Hematopoietic multipotent progenitor cell treated with erythropoietin and hydrocortisone succinate and interleukin-3 and kit ligand, for 4 days (in vitro differentiated cells): ENCODE measurements at places on chromosomes 16 and 17.

DNA sequence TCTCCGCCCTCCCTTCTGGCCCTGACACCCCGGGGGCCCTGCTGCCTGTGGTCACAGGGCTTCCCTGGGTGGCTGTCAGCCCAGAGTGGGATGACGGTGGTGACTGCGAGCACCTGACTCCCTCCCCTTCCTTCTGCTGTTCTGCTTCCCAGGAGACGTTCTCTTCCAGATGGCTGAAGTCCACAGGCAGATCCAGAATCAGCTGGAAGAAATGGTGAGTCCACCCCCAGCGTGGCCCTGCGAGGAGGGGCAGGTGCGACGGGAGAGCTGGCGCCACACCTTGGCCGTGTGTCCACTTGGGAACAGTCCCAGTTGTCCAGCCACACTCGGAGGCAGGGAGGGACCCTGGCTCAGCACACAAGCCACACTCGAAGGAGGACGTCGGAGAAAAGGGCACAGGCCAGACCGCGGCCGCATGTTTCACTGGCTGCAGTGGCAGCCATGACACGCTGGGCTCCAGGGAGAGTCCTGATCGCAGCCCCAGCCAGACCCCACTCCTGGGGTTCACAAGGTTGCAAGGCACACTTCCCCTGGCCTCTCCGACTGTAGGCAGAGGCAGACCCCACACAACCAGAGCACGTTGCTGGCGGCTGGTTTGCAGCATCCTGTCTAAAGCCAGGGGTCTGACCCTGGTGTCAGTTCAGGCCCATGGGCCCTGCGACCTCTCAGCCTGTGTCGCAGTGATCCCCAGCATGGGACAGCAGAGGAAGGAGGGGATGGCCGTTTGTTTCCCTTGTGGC is 49.9 kb downstream of the BAIAP2 start:
- DNase-seq: no peak

GRCh38 chr17:83178533-83179304 is 99.3 kb downstream of the METRNL start:
- DNase-seq: no peak

DNA sequence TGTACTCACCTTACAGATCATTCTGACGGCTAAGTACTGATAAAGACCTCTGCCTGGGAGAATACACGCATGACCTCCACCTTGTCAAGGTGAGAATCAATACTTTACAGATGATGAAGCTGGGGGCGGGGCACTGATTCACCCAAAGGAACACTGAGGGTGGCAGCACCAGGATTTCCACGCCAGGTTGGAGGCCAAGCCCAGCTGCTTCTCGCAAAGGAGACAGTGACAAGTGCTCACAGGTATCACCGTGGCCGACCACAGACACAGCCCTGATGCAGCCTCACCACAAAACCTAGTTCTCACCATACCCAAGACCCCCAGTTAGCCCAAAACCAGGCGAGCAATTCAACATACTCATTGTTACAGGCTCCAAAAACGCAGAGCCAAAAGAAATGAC is 434.2 kb downstream of the SOX9 start:
- no peak for DNase-seq

GRCh38 chr17:6196355-6196754 is 126.2 kb downstream of the WSCD1 start:
- DNase-seq: no peak

- peak; percentile 77 for DNase-seq
Observed at GRCh38 chr16:83888672-83889044, 10.3 kb upstream of the MLYCD start.

DNA sequence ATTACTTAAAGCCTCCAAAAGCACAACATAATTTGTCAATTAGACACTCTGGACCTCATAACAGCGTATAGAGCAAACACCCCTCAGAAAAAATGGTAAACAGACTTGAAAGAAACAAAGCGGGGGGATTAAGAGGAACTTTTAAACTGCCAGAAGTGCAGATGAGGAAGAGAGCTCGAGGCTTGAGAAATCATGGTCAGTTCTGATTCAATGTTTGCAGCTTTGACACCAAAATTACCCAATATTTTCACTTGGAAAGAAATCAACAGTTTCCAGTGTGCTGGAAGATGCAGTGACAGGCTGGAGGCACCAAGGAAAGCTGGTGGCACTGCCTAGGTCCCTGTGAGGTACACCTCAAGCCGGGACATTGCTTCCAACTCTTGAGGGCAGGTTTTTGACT is 180.9 kb upstream of the TOX3 start:
- no peak for DNase-seq

DNA sequence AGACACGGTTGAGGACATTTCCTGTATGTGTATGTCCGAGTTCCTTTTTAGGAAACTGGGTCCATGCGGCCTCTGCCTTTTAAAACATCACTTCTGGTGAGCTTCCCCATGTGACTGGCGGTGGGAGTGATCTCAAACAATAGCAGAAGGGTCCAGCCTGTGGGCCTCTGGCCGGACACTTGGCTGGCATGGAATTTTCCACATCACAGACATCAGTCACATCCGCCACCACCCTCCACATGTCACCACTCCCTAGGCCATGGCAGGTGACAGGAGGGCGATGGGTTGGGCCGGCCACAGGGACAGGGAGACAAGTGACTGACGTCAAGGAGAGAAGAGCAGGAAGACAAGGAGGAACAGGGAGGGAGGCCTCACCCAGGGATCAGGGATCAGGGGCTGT is 83.7 kb downstream of the DNAH17 start:
- DNase-seq: no peak

DNA sequence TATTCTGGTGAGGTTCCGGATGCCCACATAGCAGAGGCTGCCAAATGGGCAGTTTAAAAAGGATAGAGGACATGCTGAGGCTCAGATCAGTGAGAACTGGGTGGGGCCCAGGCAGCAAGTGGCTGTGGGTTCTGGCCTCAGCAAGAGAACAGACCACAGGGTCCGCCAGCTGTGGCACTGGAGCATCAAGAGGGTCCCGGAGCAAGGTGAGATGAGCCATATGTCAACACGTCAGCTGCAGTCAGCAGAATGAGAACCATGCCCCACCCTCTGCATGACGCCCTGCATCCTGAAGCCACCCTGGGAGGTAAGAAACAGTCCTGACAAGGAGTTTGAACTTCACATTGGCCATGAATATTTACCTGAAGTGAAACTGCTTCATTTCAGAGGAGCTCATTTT is 20.1 kb upstream of the CCL5 start:
- DNase-seq: no peak

DNA sequence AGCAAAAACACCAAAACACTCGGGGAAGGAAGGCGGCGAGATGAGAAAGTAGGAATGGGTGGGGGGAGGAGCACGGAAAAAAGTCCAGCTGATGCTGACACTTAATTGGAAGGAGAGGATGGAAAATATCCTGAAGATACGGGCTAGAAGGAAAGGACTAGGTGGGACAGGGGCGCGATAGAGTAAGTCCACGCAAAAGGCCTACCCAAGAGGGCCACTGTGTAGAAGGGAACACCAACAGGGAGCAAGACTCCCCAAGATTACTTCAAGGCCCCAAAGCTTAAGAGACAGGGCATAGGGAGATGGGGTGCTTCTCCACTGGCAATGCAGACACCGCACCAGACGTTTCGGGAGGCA is 736 bp downstream of the APPBP2 start:
- no peak for DNase-seq

DNA sequence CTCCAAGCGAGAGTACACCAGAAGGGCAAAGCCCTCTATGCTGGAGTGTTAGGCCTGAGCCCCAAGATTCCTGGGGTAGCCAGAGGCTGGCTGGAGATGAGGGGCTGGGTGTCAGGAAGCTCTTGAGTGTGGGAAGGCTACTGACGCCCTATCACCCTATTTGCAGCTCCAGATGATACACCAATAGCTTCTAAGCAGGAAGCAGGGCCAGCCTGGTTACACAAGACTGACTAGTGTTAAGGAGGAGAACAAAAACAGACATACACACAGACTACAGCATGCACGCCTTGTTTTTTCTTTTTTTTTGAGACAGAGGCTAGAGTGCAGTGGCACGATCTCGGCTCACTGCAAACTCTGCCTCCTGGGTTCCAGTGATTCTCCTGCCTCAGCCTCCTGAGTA is 15.9 kb downstream of the POLR3K start:
- DNase-seq: peak; percentile 36

- peak; percentile 73 for DNase-seq
Observed at GRCh38 chr16:82263521-82264143, 93.6 kb upstream of the MPHOSPH6 start.

- peak; percentile 71 for DNase-seq
Observed at GRCh38 chr16:11634312-11634711, 33.9 kb upstream of the SNN start.

DNA sequence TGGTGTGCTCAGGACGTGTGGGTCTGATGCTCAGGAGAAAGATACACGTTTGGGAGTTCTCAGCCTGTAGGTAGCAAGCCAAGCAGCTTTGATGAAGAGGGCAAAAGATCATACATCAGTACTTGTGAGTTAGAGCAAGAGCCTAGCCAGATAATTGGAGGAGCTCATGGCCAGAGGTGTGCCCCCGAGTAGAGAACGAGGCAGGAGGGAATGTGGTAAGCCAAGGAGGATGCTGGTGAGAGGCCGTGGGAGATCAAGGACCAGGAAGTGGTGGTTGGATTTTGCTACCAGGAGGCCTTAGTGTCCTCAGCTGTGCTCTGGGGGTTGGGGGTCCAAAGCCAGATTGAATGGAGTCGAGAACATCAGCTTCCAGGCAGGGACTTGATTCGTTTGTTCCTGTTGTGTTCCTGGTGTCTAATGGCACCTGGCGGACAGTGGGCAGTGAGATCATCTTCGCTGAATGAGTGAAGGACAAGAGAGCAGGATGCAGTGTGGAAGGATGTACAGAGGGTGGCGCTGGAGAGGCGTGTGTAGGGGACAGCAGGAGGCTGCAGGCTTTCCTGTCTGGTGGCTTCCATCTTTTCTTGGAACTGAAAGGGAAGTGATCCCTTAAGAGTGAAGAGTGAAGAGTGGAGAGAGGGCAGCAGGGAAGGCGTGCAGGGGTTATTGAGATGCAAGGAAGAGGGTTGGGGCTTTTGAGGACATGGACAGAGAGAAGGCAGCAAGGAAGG is 11.6 kb downstream of the FBXL19 start:
- peak; percentile 81 for DNase-seq
